ENCODE measurements at places on chromosomes 7 and 10. TPM values are rescaled to one million over a fixed set of nuclear protein-coding genes. Genes with fewer than 3 reads are reported as not detected.

EGR2 gene
- 0.64 TPM for total RNA-seq

STARD3NL gene
- 29.7 TPM for total RNA-seq

POU6F2 gene
- not detected for total RNA-seq

AGAP9 gene
- total RNA-seq, result 2.4 TPM

GALNT17 gene
- not detected for total RNA-seq

RAB18 gene
- 89.8 TPM for total RNA-seq

ANXA8 gene
- total RNA-seq, result 267 TPM

LGI1 gene
- not detected for total RNA-seq

LRCH4 gene
- total RNA-seq, result 5.1 TPM

UCN3 gene
- not detected for total RNA-seq

RELN gene
- 0.34 TPM for total RNA-seq
